Cardiac fibroblast (primary cell): ENCODE measurements at places on chromosomes 2 and 18.

GRCh38 chr2:212328136-212328535 is 210.5 kb downstream of the ERBB4 start:
- DNase-seq = no peak

GRCh38 chr2:62309465-62310091 is 113.7 kb downstream of the B3GNT2 start:
- DNase-seq = no peak

- DNase-seq = no peak
Measured at GRCh38 chr2:69641887-69642708, 1.4 kb downstream of the AAK1 start.

GRCh38 chr2:228707846-228708245 is 526.4 kb upstream of the SPHKAP start:
- no peak for DNase-seq

DNA sequence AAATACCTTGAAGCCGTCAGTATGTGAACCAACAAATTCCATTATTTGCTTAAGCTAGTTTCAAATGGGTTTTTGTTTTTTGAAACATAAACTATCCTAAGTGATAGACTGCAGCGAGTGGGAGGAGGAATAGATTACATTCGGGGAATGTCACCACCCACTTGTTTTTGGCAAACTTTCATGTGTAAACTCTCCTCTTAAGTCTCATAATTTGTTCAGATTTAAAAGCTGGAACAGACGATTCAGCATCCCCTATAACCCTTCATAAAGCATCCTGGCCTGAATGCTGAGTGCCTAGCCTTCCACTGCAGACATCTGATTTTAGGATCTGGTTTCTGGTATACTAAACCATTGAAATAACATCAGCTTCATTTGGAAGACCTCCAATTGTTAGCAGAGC is 51.0 kb downstream of the CPO start:
- no peak for DNase-seq
